ENCODE measurements at places on chromosomes 12 and 14. TPM values are rescaled to one million over a fixed set of nuclear protein-coding genes. Genes with fewer than 3 reads are reported as not detected.

- no peak for DNase-seq
Measured at GRCh38 chr12:54195737-54196347, 7.1 kb upstream of the SMUG1 start.

DNA sequence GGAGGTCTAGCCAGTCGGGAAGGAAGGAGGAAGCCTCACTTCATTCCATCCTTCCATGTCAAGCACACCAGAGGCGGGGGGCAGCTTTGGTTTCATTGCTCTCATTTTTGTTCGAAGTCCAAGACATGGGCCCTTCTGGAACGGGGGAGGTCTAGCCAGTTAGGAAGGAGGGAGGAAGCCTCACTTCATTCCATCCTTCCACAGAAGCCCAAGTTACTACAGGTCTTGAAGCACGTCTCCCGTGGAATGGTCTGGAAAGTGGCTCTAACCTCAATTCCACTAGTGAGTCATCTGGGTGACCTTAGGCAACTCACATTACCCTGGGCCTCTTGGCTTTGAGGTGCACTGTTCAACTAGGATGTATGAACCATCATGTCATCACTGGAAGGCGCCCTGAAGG lies 156.3 kb downstream of the NTF3 start:
- DNase-seq = no peak

GRCh38 chr14:73238941-73239340 lies 1.6 kb downstream of the PAPLN start:
- no peak for DNase-seq

Gene IL26
- not detected for total RNA-seq

DNA sequence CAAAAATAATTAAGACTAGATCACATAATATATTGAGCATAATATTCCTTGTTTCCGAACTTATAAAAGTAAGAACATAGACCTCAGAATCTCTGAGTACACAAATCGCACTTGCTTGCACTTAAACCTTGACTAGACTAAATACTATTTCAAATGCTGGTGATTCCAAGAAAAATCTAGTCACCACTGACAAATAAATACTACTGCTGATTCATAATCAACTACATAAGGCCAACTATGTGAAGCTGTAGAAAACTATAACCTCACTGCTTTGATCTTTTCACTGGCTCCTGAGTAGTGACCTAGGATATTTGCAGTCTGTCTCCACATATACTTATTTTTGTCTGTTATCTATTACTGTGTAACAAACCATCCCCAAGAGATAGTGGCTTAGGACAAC lies 245.4 kb downstream of the DIO2 start:
- DNase-seq = no peak

GRCh38 chr12:131862600-131862993 lies 31.8 kb upstream of the ULK1 start:
- DNase-seq = no peak

Gene GARIN6
- total RNA-seq = not detected

- DNase-seq = no peak
Measured at GRCh38 chr14:36844443-36845195, 183.0 kb downstream of the PAX9 start.

- DNase-seq = no peak
Measured at GRCh38 chr14:73049428-73049827, 8.9 kb upstream of the RBM25 start.

Gene LRRK2
- 37.1 TPM for total RNA-seq

GRCh38 chr14:61492474-61492873 lies 171.1 kb downstream of the PRKCH start:
- DNase-seq = no peak

DNA sequence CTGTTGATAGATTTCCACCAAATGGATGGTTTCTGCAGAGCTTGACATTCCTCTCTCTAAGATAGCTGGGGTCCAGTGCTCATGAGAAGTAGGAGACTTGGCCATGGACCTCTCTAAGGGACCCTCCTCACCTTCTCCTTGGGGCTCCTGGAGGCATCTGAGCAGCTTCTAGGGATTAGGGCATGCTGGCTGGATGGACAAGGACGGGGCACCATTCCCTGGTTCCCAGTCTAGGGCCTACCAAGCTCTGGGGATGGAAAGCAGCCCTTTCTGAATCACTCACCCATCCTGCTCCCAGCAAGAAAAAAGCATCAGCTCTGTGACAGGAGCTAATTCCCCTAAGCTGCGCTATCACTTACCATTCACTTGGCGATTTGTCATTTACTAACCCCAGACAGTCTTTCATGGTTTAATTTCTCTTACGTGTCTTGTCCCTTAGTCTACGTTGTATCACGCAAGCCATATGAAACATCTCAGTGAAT lies 39.5 kb downstream of the VWF start:
- DNase-seq = no peak

Gene SUSD6
- total RNA-seq = 36.6 TPM

- no peak for DNase-seq
Measured at GRCh38 chr14:36905272-36905888, 243.7 kb downstream of the PAX9 start.

GRCh38 chr12:109112720-109113465 lies 3.5 kb upstream of the ACACB start:
- no peak for DNase-seq

DNA sequence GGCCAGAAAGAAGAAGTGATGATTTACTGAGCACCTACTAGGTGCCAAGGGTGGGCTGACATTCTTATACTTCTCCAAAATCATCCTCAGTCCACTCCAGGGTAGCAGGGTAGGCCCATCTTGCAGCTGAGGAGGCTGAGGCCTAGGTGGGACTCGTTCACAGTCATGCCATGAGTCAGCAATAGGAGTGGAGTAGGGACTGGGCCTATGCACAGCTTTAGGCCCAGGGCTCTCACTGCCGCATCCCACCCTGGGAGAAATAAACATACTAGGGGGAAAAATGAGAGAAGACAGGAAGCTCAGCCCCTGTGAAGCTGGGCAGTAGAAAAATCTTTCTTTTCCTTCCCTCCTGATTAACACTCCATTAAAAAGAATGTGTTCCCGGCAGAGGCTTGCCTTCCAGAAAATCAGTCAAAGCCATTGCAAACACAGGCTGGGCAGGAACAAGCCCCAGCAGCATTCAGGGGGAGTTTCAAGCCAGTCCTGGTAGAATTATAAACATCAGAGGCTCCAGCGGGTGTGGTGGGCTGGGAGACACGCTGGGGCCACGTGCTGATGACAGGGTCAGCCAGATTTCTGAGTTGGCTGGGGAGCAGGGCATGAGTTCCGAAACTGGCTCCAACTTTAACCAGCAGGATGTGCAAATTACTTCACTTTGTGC lies 1.8 kb downstream of the HSPB8 start:
- no peak for DNase-seq

Gene FANCM
- 2.9 TPM for total RNA-seq

DNA sequence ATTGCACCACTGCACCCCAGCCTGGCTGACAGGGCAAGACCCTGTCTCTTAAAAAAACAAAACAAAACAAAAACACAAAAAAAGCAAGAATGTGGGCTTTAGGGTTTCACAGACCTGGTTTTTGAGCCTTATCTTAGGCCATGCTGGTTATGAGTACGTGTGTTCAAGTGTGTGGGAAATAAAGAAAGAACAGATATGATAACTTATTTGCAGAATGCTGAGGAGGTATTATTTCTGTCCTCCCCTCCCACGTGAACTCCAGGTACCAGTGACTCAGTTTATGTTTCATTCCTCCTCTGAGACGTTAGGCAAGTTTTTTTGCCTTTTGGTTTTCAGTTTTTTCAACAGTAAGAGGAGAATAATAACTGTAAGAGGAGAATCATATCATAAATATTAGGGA lies 49.3 kb downstream of the PCNX1 start:
- no peak for DNase-seq

DNA sequence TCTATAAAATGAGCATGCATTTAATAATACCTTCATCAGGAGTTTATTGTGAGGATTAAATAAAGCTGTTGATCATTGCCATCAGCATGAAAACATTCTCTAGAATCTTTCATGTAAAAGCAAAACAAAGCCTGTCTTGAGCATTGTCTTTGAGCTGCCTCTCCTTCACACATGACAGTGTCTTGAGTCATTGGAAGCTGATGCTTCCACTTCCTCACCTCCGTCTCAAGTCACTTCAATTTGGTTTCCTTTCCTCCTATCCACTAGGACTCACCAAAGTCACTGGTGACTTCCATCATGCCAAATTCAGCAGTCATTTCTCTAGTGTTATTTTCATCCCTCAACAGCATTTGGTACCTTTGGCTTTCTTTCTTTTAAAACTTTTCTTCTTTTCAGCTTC lies 31.6 kb upstream of the MYBPC1 start:
- DNase-seq = no peak

Gene OR6C70
- not detected for total RNA-seq

Gene DPY19L2
- 9.6 TPM for total RNA-seq

GRCh38 chr12:59036973-59037762 lies 116.9 kb upstream of the LRIG3 start:
- no peak for DNase-seq

GRCh38 chr14:87049950-87050349 lies 943.0 kb downstream of the GALC start:
- no peak for DNase-seq

DNA sequence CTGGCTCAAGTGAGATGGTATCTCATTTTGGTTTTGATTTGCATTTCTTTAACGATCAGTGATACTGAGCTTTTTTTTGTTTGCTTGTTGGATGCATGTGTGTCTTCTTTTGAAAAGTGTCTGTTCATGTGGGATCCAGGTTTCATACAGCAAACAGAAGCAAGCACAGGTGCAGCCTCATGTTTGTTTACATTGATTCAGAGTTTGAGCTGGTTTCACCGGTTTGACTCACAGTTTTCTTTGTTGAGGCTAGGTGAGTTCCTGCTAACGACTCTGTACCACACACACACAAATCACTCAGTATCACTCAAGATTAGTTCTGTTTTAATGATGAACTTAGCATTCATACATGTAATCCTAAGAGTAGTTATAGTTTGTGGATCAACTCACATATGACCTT lies 3.7 kb downstream of the OR10G2 start:
- no peak for DNase-seq

Gene CISTR
- not detected for total RNA-seq

DNA sequence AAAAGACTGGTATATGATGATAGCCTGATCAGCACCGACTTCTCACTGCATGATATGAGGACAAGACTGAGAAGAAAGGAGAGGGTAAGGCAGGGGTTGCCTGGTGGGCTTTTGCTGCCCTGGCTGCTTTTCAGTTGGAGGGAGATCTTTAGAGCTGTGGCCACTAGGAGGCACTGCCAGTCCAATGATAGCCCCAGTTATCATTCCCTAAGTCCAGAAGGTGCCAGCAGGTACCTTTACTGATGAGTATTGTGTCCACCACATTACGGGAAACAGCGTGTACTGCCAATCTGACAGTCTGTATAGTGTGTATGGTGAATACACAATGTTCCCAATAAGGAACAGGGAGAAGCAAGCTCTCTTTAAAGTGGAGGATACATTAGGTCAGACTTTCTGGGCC lies 55.8 kb upstream of the CCDC175 start:
- DNase-seq = no peak

Gene RIN3
- 22.6 TPM for total RNA-seq

Gene FGD4
- 38.3 TPM for total RNA-seq
